ENCODE measurements at places on chromosomes 5 and 9. TPM values are rescaled to one million over a fixed set of nuclear protein-coding genes. Genes with fewer than 3 reads are reported as not detected.
A peak's percentile ranks its signal among the peaks of the same experiment; 100 is the strongest.

DNA sequence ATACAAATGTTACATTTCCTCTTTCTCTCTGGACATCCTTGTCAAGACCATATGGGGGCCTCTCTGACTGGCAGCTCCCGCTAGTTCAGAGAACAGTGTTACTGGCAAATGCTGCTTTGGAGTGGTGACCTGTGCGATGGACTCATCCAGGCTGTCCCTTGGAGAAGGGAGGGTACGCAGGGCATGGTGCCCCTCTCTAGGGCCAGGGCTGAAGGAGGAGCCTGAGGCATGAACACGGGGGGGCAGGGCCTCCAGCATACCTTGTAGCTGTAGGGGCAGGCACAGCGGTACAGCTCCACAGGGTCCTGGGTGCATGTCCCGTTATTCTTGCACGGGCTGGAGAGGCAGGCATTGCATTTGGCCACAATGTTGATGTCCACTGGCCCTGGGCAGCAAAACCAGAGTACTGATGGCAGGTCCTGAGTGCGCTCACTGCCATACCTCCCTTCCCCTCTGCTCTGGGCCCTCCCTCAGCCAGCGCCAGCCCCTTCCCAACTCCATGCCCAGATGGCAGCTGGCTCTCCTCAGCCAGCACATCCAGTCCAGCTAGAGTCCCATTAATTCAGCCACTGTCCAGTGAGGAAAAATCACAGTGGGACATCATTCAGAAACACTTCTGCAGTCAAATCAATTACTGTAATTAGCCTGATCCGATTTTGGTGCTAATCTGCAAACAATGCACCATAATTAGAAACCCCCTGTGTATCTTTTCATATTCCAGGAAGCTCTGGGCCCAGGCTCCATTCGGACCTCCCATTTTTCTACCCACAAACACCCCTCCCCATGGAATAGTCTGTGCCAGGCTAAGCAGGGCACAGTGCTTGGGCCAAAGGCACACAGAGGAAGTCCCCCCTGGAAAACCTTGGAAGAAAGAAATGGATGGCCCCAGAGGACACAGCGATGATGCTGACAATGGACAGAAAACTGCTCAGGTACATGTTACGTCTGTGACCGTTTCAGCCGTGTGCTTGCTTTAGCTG lies 128.8 kb upstream of the PANK3 start:
- no peak for DNase-seq

- no peak for DNase-seq
Measured at GRCh38 chr9:136045595-136046553, 49.2 kb downstream of the NACC2 start.

NRARP gene
- total RNA-seq = 6.3 TPM

- peak; percentile 93 for DNase-seq
Measured at GRCh38 chr5:140107312-140108092, 6.4 kb upstream of the PURA start.

CFAP77 gene
- total RNA-seq = not detected

DNA sequence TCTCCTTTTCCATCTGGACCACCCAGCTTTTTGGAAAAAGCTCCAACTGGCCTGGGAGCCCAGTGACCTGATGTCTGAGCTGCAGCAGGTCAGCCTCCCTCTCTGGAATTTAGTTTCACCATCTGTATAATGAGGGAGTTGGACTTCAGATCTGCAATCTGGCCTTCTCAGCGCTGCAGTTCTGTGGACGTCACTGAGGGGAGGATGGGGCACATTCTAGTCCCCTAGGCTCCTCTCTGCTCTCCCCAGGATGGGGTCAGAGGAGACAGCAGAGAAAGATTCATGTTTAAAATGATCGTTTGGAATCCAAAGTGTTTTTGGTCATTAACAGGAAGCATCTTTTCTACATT lies 10.2 kb downstream of the OR13J1 start:
- DNase-seq = no peak

DNA sequence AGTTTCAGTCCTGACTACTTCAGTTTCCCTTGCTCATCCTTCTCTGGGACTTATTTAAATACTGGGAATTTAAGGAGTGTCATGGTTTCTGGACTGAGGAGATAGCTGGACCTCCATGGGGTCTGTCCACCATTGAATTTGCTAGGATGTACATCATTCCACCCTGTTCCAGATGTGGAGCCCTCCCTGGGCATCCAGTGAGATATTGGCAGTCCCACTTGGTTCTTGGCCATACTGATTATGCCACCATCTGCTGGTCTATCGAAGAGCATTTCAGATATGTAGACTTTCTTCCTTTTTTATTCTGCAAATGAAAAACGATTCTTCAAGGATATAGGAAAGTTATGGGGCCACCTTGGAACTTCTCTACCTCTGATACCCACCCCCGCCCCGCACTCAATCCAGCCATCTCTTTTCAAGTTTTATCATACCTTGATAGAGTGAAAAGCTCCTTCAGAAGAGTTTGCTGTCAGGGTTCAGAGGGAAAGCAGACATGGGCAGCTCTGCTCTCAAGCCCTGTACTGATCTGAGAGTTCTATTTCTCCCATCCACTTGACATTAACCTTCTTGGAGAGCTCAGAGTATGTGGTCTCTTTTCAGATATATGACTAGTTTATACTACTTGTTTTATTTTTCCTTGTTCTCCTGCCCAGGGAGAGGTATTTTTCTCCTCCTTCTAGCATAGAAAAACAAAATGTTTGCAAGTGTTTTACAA lies 490.7 kb upstream of the SGCD start:
- DNase-seq = no peak

DNA sequence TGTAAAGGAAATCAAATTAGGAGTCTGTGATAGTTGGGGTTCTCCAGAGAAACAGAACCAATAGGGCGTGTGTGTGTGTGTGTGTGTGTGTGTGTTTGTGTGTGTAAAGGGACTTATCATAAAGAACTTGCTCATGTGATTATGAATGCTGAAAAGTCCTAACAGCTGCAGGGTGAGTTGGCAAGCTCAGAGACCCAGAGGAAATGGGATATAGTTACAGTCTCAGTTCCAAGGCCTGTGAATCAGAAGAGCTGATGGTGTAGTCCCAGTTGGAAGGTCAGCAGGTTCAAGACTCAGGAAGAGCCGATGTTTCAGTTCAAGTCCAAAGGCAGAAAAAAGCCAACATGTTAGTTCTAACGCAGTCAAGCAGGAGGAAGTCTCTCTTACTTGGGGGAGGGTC lies 214.2 kb downstream of the ELAVL2 start:
- no peak for DNase-seq

ARHGEF28 gene
- 57.3 TPM for total RNA-seq

DNA sequence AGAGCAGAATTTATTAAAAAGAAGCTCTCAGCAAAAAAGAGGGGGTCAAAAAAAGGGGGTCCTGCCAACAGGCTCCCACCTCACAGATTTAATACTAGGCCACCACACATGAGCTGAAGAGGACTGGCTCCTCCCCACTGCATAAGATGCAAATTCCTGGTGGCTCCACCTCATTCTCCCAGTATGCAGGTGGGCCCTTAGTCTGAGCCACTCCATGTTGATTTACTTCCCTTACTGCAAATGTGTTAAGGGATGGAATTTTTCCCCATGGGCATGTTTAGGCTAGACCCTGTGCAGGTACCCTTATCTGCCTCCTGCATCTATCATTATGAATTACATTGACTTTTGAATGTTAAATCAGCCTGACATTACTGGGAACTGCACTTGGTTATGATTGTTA lies 82.9 kb downstream of the ISOC1 start:
- no peak for DNase-seq

DNA sequence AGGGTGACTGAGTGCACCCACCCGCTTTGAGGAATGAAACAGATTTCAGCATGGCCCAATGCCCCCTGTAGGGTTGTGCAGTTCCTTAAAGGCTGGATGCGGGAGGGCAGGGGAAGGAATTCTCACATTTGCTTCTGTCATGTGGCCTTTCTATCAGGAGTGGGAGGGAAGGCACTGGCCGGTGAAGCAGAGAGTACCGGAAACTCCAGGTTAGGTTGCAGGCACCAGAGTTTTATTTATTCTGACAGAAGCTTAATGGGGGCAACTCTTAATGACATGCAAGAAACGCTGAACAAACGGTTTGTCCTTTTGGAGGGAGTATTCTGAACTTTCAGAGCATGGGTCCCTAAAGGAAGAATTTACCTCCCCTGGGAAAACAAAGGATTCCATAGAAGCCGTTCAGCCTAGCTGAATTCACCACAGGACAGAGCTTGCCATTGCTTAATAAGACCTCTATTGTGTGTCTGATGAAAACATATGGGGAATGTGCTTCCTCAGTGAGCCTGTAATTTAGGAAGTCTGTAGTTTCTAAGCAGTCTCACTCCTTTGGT lies 44.1 kb upstream of the EQTN start:
- no peak for DNase-seq

DDX4 gene
- total RNA-seq = not detected

PCDHGB3 gene
- 5.5 TPM for total RNA-seq

- no peak for DNase-seq
Measured at GRCh38 chr5:57947181-57947580, 464.6 kb upstream of the ACTBL2 start.

DNA sequence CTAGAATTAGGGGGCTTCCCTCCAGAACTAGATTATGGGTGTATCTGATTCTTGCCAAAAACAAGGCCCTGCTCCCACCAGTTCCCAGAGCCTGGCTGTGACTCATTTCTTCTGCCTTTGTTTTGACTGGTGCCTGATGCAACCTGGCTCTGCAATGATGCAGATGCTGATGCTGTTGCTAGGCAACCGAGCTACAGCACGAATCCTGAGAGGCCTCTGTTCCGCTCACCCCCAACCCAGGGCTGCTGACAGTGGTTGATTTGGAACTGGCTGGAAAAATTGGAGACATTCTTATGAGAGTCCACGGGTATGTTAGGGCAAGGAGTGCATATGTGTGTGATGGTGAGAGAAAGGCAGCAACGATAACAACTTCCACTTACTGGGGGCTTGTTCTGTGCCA lies 100.3 kb downstream of the NSG2 start:
- DNase-seq = no peak

- DNase-seq = no peak
Measured at GRCh38 chr9:113591899-113592625, 128.5 kb downstream of the RGS3 start.

GRCh38 chr5:136015966-136016650 lies 12.7 kb upstream of the TGFBI start:
- DNase-seq = no peak

GRCh38 chr9:137467161-137467581 lies 8.0 kb upstream of the NSMF start:
- no peak for DNase-seq

GALT gene
- 55.2 TPM for total RNA-seq

DNA sequence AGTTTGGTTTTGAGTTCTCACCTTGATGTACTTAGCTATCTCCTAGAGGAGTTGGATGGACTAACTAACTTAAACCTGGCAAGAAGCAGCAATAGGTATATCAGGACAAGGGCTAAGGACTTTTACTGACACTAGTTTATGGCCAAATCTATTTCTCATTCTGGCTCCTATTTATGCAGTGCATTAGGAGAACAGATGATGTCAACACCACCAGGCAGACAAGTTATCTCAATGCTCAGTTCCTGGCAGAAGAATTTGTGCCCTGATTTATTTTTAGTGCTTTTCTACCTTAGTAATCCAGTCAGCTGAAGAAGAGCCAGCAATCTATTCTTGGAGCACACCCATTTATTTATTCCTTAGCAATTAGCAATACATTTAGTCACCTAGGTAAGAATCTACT lies 30.7 kb upstream of the MYOT start:
- DNase-seq = no peak

SLC6A19 gene
- total RNA-seq = not detected

PGM5 gene
- 56.6 TPM for total RNA-seq

NUP214 gene
- 59.2 TPM for total RNA-seq

GRCh38 chr9:93079371-93079770 lies 16.6 kb upstream of the CARD19 start:
- DNase-seq = no peak

- DNase-seq = no peak
Measured at GRCh38 chr5:158234323-158235158, 375.6 kb upstream of the CLINT1 start.

ARL14EPL gene
- total RNA-seq = not detected

- no peak for DNase-seq
Measured at GRCh38 chr5:122153774-122154173, 24.4 kb downstream of the ZNF474 start.

Measured in thyroid gland (tissue), 4 donors.